Epithelial cell of prostate (primary cell): ENCODE measurements at places on chromosomes 12 and 14.

- no peak for DNase-seq
Measured at GRCh38 chr12:122097927-122098756, 19.6 kb downstream of the MLXIP start.

DNA sequence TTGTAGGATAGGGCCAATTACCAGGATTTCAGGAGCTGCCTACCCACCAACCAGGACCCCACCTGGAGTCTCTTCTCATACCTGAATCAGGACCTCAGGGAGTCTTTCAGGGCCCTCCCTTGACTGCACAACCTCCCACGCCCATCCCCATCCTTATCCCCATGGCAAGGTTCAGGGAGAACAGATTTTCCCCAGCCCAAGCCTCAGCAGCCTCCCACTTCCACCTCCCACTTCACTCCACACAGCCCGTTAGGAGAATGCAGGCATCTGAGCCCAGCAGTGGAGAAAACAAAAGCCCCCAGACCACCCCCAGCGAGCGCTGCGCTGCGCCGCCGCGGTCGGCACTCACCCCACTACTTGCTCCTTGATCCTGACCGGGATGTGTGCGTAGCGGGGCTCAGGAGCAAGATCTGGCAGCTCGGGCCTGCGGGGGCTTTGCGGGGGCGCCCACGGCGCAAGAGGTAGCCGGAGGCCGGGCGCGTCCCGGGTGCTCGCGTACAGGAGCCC lies 1.4 kb downstream of the B4GALNT1 start:
- DNase-seq: no peak

DNA sequence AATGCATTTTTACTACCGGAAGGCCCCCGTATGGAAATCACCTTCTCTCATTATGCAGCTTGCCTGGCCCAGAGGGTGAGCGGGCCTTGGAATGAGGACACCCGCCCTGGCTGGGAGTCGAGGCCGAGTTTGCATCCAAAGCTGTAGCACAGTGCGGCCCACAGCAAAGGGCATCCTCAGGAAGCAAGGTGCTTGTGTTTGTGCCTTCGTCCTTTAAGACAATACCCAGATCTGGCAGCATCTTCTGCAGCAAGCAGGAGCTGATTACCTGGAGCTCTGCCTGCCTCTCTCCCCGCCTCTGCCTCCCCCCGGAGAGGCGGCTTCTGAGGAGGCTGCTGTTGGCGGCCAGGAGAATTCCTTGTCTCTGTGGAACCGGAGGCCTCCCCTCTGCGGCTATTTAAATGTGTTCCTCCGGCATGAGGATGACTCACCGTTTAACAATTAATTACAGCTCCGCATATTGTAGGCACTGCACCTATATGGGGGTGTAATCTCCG lies 145.3 kb downstream of the CACNA1C start:
- no peak for DNase-seq

GRCh38 chr12:131699434-131699833 lies 11.5 kb upstream of the SFSWAP start:
- DNase-seq: no peak

- DNase-seq: no peak
Measured at GRCh38 chr12:107635139-107635538, 50.5 kb upstream of the PWP1 start.

DNA sequence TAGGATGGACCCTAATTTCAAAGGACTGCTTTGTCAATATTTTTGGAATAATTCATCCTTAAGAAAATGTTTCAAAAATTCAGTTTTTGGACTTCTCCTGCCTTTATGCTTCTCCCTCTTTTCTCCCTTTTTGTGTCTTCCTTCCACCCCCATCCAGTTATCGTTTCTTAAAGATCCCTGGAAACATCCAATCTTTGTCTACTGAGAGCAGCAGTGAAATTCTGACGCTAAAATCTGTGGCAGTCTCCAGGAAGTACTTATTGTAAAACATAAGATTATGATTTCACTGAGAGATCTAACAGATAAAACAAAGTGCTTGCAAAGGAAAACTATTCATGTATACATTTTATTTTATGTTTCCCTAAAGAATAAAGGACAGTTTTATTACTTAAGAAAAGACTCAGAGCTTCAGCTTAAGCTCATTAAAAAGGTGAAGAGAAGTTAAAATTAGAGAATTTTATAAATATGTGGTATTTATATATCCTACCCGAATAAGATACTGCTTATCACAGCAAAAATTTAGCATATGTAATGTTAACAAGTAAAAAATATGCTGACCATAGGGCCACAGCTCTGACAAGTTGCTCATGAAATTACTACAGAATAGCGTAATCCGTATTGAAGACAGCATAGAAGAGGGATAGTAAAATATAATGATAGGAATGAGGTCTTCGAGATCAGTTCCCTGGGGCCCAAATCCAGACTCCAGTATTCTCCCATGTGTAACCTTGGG lies 6.9 kb downstream of the FRMD6 start:
- DNase-seq: no peak

DNA sequence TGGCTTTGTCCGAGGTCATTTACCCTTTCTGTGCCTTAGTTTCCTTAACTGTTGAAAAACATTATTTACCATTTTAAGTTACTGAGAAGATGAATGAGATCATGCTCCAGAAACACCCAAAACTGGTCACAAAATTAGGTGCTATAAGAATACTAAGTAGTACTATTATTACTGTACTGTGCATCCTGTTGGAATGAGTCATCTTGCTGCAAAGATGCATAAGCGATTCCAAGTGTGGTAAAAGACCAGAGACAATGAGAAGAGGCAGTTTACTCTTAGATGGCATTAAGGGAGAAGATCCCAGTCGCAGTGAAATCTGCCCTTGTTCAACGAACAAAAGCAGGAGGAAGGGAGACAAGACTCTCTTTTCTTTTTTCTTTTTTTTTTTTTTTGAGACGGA lies 4.2 kb upstream of the PLEKHA5 start:
- DNase-seq: no peak

DNA sequence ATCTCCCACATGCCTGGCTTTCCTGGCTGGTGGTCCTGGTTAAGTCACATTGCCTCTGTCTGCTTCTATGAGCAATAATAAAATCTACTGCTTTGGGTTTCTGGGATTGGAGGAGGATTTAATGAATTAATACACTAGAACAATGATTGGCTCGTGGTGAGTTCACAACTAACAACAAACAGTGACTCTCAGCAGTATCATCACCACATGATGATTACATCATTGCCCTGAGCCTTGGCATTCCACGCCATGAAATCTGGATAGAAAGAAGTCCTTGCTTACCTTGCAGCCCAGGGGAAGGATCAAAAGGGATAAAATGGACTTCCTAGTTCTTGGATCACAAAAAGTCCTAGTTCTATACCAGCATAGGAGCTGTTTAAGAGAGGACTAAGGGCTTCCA lies 1069.0 kb downstream of the VRK1 start:
- DNase-seq: no peak

- DNase-seq: no peak
Measured at GRCh38 chr14:100904307-100905087, 975 bp upstream of the RTL1 start.

DNA sequence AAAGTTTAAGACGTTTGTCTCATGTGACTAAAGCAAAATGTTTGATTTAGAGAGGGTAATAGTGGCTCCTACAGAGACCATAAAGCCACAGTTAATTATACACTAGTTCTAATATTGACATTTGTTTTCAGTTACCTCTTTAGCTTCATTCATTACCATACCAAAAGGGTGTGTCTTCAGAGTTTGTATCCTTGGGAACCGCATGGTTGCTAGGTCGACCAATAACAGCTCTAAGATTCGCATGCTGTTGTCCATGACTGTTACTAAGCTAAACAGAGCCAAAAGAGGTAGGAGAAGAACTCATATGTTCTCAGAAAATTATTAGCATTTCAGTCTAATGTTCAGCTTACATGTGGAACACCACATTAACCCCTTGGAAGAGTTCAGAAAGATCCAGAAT lies 36.2 kb upstream of the ETNK1 start:
- DNase-seq: no peak

- no peak for DNase-seq
Measured at GRCh38 chr12:15387772-15388171, 65.5 kb downstream of the PTPRO start.

DNA sequence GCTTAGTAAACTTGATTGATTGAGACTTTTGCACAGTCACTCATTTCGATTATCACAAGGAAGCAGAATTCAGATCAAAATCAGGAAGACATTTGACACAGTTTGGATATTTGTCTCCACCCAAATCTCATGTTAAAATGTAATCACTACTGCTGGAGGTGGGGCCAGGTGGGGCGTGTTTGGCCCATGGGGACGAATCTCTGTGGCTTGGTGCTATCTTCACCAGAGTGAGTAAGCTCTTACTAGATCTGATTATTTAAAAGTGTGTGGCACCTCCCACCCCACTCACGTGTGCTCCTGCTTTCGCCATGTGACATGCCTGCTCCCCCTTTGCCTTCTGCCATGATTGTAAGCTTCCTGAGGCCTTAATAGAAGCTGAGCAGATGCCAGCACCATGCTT lies 291.4 kb downstream of the PCNX1 start:
- DNase-seq: no peak

- no peak for DNase-seq
Measured at GRCh38 chr12:25421651-25422167, 131.4 kb downstream of the LMNTD1 start.

GRCh38 chr14:38138473-38139138 lies 69.1 kb upstream of the SSTR1 start:
- DNase-seq: no peak

GRCh38 chr12:120583478-120584030 lies 2.4 kb upstream of the POP5 start:
- no peak for DNase-seq

DNA sequence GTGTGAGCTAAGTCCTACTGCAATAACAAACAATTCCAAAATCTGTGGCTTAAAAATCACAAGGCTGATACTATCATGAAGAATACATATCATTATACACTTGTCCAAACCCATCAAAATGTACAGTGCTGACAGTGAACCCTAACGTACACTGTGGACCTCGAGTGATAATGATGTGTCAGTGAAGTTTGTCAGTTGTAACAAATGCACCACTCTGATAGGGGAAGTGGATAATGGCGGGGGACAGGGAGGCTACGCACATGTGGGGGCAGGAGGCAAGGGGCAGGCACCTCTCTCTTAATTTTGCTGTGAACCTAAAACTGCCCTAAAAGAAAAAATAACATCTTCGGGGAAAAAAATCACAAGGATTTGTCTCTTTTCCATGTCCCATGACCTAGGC lies 100.0 kb downstream of the VRK1 start:
- no peak for DNase-seq

GRCh38 chr12:75361408-75361807 lies 26.9 kb downstream of the GLIPR1L1 start:
- no peak for DNase-seq

DNA sequence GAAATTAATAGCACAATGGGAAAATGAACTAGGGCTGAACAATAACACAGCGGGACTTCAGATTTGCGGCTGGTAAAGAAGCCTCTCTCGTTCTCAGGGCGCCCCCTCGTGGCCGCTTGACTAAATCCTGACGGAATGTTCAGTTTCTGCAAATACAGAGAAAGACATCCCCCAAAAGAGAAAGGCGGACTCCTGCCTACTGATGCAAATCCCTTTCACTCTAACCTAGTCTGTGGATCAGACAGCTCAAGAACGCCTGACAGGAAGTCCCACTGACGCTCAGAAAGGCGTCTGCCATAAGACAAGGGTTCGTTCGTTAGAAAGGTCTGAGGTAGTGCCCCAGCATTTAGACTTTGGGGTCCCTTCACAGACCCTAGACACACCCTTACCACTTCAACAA lies 2.5 kb downstream of the NUAK1 start:
- no peak for DNase-seq

DNA sequence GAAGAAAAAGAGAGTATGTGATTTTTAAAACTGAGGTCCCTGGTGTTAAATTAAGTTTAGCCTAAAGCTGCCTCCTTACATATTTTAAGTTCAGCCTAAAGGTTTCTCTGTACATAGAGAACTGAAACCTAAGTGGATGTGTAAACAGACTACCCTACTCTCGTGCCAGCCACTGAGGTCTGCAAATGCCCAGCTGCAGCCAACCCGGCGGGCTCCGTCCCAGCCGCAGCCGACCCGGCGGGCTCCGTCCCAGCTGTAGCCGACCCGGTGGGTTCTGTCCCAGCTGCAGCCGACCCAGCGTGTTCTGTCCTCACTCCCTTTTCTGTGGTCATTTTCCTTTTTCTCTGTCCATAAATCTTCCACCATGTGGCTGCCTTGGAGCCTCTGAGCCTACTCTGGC lies 97.2 kb upstream of the SFSWAP start:
- no peak for DNase-seq

GRCh38 chr12:81668475-81668874 lies 90.7 kb downstream of the PPFIA2 start:
- peak; percentile 66 for DNase-seq

DNA sequence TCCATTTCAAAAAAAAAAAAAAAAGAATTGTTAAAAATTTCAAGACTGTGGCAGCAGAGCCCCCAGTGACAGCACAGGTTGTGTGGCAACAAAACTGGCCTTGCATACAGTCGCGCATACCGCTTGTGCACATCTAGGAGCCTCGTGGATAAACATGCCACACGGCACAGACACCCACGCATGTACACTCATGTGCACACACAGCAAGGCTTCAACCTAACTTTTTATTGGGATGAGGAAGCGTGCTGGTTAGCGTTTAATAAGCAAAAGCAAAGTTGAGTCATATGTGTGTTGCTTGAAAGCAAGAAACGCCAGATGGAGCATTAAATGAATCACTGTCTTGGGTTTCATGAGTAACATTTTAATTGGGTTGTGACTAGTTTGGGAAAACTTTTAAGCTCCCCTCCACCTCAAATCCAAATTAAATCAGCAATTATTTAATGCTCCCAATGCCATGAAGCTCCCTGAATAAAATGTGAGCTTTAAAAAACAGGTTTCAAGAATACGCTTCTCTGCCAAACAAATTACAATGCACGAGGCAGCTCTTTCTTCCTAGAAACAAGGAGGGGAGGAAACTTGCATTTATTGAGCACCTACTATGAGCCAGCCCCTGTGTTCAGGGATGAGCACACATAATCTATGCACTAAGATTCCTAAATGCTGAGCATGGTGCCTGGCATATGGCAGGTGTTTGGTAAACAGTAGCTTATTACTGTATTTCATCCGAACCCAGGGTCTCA lies 35.7 kb upstream of the EML1 start:
- DNase-seq: peak; percentile 99
